Aorta (tissue), 5 donors: ENCODE measurements at places on chromosomes 2 and 18. TPM values are rescaled to one million over a fixed set of nuclear protein-coding genes. Genes with fewer than 3 reads are reported as not detected.

PLB1 gene
- total RNA-seq: 4.9 TPM

APCDD1 gene
- total RNA-seq: 7.6 TPM

GALNT13 gene
- 0.78 TPM for total RNA-seq

DNA sequence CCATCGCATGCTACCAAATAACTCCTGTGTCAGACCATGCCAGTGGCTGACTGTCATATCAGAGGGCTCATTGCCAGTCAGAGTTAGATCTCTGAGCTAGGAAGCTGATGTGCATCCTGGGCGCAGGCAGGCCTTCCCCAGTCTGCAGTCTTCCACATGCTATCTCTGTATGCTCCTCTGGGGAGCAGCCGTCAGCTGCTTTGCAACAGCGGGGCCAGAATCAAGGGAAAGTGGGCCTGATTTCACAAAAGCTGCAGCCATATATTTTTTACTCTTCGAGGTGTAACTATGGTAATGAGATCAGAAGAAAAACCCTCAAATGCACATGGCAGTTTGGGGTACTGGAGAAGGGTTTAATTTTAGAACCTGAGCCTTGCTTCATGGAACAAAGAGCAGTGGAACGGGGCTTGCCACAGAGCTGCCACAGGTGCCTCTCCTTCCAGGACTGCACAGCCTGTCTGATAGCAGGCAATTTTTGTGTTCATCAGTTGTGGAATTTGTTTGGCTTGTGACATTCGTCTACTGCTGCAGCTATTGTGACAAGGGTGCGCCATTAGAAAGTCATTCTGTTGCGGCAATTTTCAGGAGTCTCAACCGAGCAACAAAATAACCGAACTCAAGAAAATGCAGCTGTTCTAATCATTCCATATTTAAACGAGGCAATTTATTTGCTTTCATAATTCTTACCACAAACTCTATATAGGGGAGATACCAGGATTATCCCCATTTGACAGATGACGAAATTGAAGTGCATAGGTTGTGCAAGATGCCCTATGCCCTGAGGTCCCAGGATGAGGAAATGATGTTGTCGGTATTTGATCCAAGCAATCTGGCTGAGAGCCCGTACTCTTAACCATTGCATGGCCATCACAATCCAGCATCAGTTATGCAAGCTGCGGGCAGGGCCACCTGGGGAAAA, 109.6 kb upstream of the CYRIA start:
- DNase-seq: no peak
